Fibroblast of the conjunctiva (primary cell): ENCODE measurements at places on chromosomes 12 and 14.

GRCh38 chr14:36820111-36820709, 158.6 kb downstream of the PAX9 start:
- DNase-seq, result no peak

- DNase-seq, result no peak
These were observed 26.5 kb upstream of the NID2 start for GRCh38 chr14:52095336-52095735.

GRCh38 chr14:36281309-36281708, 39.1 kb downstream of the MBIP start:
- DNase-seq, result no peak

GRCh38 chr12:110885152-110885840, 35.1 kb downstream of the MYL2 start:
- no peak for DNase-seq

GRCh38 chr14:94129758-94130414, 482 bp upstream of the IFI27L2 start:
- DNase-seq, result peak; percentile 41
